ENCODE measurements at places on chromosomes 5 and 9.

- DNase-seq = no peak
These were observed 134.5 kb downstream of the PALM2AKAP2 start for GRCh38 chr9:109914280-109915027.

GRCh38 chr9:104808035-104808614, 44.2 kb downstream of the NIPSNAP3B start:
- no peak for DNase-seq

GRCh38 chr5:143106174-143106573, 297.3 kb downstream of the NR3C1 start:
- DNase-seq = no peak

DNA sequence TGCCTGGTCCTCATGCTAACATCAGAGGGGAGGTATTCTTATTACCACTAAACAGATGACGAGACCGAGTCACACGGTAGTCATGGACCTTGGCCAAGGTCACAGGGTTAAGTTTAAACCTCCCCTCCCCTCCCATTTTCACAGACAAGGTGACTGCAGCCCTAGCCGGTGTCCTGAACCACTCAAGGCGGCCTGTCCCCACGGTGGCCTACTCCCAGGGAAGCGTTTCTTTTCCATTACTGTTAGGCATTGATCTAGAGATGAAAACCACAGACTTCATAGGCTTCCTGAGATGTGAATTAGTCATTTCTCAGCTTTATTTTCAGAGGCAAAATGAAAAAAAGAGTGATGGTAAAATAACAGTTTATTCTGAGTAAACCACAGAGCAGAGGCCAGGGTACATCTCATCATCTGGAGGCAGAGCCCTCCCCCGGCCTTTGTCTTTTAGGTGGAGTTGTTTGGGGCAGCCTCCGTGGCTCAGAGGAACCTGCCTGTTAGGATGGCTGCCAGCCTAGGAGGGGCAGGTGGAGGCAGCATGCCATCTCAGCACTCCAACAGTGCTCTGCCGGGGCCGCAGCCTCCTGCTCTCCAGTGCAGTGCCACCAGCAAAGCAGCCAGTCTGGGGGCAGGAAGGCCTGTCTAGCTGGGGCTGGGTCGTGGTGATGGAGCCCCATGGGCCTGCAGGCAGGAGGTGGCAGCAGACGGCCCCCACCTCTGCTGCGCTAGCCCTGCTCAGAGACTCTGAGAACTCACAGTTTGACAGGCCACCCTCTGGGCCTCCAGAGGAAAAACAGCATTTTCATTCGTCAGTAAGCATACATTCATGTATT, 71.2 kb downstream of the RAPGEF1 start:
- no peak for DNase-seq

DNA sequence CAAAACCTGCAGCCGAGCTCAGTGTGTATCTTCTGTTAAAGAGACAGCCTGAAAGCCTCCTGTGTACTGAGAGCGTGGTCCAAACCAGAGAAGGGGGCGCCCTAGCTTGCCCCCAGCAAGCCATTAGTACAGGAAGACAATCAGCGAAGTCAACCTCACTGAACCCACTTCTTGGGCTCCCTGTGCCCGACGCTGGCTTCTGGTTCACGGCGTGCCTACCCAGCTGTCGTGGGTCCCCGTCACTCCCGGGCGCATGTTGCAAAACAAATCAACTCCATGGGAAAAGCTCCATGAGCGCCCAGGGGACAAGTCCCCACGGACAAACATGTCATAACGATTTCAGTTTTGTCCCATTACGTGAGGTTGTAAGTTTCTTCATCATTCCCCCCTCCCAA, 326.9 kb downstream of the SH3GL2 start:
- DNase-seq = no peak

- no peak for DNase-seq
These were observed 466.4 kb downstream of the ZNF608 start for GRCh38 chr5:124280079-124280478.

DNA sequence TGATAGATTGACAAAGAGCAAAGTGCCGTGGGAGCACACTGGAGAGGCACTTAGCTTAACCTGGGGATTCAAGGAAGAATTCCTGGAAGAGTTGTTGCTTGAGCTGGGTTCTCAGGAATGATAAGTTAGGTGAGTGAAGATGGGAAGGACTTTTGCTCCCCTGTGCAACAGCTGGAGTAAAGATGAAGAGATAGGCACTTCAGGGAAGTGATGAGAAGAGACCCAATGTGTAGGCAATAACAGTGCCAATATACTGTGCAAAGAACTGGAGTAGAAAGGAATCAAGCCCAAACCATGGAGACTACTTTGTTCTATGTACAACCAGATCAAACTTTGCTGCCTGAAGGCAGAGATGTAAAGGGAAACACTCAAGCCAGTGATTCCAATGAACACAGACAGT, 92.2 kb downstream of the ADGRV1 start:
- no peak for DNase-seq

- DNase-seq = no peak
These were observed 218.0 kb downstream of the DCP2 start for GRCh38 chr5:113194591-113194990.

DNA sequence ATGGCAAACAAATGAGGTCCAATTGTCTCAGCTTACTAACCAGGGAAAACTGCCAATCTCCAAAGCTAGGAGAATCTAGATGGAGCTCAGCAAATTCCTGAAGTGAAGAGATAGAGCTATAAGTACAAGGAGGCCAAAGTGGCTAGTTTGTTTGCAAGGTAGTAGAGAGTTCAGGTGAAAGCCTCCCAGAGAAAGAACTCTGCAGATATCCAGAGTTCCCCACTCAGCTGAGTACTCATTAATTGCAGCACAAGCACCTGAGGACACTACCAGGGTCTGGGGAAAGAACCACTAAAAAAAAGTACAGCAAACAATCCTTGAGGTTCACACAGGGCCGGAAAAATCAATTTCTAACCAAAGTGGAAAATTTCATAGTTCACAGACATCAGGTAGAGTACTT, 250.9 kb downstream of the TMEM232 start:
- no peak for DNase-seq

GRCh38 chr5:107213025-107213424, 457.7 kb downstream of the EFNA5 start:
- no peak for DNase-seq

GRCh38 chr9:129245276-129245675, 67.2 kb upstream of the IER5L start:
- DNase-seq = no peak

DNA sequence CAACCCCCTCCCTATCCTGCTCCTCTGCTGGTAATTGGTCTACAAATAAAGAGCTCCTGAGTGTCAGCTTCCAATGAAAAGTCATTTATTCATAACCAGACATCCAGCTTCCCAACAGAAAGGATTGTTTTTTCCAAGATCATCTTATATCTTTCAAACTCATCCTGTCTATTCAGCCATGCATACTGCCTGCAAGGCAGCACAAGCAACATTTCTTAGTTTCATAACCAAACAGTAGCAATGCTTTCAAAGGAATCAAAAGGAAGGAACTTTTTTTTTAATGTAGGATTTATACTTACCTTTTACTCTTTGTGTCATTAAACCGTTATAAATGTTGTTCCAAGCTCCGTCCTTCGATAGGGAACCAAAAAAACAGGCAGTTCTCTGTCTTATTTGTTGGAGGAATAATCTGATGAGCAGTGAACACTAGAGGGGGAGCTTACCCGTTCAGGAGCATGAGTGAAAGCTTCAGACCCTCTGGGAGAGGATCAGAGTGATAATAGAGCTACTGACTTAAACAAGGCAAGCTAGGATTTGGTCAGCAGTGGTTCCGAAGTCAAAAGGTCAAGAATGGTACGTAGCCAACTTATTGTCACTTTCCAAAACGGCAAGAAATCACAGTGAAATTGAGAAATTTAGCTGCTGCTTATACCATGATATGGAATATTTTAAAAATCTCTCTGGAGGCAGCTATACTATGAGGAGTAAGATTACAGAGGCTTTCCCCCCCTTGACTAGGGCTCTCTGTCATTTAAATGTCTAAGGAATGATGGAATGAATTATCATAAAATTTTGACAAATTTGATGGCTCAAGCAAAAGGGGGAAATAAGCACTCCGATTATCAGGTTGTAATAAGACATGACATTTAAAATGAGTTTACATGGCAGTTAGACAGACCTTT, 892.9 kb downstream of the NR2F1-AS1 start:
- DNase-seq = no peak

DNA sequence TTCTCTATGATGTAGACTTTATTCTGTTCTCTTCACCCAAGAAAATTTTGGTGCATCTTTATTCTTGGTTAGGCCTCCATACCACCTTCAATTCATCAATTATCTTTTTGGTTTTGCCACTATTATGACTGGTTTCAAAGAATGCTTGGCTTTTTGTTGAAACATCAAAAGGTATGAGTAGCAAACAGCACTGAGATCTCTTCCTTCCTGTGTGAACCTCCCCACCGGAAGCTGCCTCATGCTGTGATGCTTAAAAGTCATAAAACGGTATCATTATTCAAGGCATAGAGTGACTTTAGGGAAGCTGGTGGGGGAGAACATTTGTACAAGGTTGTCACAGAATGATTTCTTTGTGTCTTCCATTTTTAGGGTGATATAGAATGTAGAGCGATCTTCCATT, 70.6 kb downstream of the IQGAP2 start:
- no peak for DNase-seq

DNA sequence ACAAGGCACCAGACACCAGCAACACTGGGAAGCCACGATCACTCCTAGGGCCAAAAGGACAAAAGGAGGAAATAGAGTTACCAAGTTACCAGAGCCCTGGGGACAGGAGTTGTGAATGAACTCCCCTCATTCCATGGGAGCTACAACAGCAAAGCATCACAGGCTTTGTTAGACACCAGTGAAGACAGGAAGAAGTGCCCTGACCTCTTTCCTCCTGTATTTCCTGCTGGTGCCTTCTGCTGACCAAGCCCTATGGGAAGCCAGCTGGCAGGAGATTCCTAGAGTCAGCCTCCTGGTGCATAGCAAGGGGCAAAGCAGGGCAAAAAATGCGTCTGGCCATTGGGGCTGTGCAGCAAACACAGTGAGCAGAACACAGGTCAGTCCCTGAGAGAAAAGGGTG, 374.7 kb downstream of the ZSWIM6 start:
- DNase-seq = no peak

DNA sequence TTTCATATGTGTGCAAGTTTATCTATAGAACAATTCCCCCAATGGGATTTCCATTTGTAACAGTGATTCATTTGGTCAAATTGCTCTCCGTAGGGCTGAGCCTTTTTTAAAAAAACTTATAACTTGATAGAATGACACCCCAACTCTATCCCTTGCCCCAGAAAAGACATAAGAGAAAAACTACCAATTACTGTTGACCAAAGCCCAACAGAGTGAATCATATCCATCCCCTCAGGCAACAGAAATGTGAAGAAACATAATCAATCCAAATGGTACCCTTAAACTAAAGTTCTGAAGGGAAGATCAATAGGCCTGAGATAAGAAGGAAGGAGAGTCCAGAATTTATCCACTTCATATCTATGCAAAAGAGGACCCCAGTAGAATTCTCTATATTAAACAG, 17.8 kb downstream of the TICAM2 start:
- DNase-seq = no peak

GRCh38 chr9:130171226-130172148, 717 bp upstream of the NCS1 start:
- DNase-seq = no peak

- no peak for DNase-seq
These were observed 5.8 kb upstream of the ISL1 start for GRCh38 chr5:51377151-51378060.

GRCh38 chr5:176730815-176731475, 79.4 kb upstream of the UNC5A start:
- no peak for DNase-seq

DNA sequence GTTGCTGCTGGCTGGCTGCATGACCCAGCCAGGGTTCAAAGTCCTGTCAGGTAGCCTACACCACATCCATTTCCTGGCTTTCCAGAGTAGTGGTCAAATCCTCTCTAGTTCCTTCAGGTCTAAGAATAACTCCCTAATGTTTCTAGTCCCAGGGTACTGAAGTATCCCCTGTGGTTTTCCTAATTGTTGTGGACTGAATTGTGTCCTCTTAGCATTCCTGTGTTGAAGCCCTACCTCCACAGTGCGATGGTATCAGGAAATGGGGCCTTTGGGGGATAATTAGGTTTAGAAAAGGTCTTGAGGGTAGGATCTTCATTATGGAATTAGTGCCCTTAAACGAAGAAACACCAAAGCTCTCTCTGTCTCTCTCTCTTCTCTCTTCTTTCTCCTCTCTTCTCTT, 191.8 kb upstream of the CCNG1 start:
- DNase-seq = no peak

GRCh38 chr5:158485047-158485446, 614.7 kb downstream of the EBF1 start:
- DNase-seq = no peak

- DNase-seq = no peak
These were observed 468.8 kb downstream of the BNC2 start for GRCh38 chr9:16401701-16402100.

DNA sequence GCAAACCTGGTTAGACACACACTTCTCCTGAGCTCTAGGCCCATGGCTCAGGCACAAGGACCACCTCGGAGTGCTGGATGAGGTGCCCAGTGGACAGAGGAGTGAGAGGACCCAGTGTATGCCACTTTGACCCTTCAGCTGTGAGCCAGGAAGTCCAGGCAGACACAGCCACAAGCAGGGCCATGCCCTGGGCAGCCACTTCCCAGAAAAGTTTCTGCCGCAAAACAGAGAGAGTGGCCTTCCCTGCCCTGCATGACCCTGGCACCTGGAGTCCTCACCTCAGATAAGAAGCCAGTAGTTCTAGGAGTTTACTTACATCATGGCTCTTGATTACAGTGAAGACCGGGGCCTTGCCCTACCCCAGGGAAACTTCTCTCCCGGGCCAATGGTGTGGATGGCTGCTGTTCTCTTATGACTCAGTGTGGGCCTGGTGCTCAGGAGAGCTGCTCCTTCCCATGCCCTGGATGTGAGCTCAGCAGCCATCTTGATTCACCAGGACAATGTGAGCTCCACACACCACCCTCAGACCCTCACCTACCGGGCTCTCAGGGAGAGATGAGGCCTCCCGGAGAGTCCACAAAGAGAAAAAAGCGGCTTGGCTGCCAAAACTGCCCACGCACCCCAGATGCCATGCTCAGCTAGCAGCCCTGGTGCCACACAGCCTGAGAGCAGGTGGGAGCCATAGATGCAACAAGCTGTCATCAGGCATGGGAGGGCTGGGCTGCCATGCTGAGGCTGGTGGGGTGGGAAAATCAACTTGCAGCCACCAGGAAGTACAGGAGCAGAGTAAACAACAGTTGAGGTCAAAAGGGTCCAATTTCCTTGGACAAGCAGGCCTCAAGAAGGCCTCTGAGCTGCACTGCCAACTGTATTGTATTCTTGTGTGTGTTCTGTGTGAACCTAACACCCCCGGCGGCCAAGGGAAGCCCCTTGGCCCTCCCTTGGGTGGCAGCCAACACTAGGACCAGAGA, 11.7 kb upstream of the IRF1 start:
- no peak for DNase-seq

DNA sequence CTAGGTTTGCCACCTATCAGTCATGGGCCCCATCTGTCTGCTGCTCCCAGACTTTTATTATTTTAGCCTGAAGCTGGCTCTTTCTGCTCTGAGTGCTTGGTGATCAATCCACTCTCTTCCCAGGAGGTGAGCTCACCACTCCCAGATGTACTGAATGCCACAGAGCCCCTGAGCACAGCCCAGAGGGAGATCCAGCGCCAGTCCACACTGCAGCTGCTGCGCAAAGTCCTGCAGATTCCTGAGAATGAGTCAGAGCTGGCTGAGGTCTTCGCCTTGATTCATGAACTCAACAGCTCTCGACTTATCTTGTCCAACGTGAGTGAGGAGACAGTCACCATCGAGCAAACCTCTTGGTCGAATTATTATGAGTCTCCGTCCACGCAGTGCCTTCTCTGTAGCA, 36.0 kb downstream of the HMGXB3 start:
- DNase-seq = no peak

- no peak for DNase-seq
These were observed 20.2 kb downstream of the TTC33 start for GRCh38 chr5:40735609-40736008.
